ENCODE measurements at places on chromosomes 4 and X.

DNA sequence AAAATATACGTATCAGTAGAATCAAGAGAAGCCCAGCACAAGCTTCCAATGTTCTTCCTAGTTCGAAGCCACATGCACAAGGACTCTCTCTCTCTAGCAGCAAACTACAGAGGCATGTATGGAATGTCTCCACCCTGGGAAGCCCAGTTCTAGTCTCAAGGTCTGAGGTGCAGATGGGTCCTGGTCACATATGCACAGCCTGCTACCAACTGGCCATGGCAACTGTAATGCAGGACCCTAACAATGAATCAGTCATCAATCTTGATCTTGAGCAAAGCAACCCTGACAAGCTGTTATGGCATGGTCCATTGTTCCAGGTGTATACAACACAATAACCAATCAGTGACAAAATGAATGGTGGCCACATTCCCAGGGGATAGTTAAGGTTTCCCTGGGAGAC is 55.8 kb downstream of the MBNL3 start:
- no peak for DNase-seq

DNA sequence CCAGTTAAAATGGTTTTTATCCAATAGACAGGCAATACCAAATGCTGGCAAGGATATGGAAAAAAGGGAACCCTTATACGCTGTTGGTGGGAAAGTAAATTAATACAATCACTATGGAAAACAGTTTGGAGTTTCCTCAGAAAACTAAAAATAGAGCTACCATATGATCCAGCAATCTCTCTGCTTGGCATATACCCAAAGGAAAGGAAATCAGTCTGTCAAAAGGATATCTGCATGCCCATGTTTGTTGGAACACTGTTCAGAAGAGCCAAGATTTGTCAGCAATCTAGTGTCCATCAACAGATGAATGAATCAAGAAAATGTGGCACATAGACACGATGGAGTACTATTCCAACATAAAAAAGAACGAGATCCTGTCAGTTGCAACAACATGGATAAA is 91.0 kb upstream of the SH3RF1 start:
- no peak for DNase-seq

- DNase-seq: no peak
Observed at GRCh38 chr4:18914182-18914581, 892.6 kb upstream of the LCORL start.

DNA sequence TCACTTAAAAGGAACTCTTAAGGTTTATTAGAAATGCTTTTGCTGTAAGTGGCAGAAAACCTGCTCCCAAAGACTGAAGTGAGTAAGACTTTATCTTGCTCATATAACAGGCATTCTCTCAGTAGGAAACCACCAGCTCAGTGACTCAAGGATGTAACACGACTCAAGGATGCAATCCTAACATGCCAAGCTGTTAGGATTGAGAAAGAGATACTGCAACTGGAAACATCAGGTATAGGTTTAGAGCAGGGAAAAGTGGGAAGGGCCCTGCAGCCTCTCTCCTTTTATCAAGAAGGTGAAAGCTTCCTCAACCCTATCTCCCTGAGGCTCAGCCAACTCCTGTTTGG is 11.9 kb upstream of the SLC9A7 start:
- DNase-seq: no peak

- no peak for DNase-seq
Observed at GRCh38 chr4:56183344-56183959, 203.8 kb downstream of the AASDH start.

- DNase-seq: peak; percentile 10
Observed at GRCh38 chrX:118528071-118528737, 32.6 kb downstream of the DOCK11 start.

DNA sequence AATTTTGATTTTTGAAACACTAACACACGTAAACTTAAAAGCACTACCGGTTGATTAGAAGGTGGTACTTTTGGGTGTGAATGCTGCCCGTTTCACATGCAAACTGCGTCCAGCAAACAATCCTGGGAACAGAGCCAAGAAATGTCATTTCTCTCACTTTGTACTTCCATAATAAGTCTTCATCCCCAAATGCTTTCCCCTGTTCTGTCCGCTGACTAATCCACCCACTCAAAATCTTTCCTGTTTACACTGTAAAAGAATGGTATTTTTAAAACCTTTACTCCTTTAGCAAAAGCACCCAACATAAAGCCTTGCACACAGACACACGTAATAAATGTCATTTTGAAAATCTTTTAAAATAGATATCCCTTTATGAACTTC is 39.1 kb upstream of the PDLIM5 start:
- no peak for DNase-seq

GRCh38 chr4:186946682-186947294 is 223.1 kb upstream of the FAT1 start:
- DNase-seq: no peak

DNA sequence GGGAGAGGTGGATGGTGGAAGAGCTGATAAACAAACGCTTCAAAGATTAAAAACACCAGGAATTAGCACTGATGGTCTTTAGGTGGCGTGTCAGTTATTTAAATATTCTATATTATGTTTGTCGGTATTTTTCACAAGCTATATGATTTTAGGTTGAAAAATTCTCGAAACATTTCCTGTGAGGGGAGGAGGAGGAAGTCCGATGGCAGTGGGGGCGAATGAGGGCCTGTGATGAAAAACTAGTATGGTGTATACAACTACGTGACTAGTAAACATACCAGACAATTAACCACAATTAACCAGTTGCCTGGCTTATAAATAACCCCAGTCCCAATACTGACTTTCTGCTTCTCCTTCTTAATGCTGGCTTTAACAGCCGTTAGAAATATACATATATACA is 595 bp upstream of the NAP1L2 start:
- no peak for DNase-seq

DNA sequence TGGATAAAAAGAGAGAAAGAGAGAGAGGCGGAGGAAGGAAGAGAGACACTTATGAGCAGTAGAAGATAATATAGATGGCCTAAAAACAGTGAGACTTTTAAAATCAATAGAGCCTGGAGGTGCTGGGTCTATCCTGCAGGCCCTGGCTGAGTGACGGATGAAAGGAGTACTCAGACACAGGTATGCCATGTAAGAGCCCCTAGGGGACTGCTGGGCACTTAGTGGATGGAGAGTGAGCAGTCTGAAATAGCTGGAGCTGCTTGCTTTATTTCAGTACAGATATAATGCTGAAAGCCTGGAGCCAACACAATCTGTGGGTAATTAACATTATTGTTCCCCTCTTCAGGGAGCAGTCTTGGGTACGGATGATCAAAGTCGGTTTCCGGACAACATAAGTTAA is 578.6 kb downstream of the SPOCK3 start:
- DNase-seq: no peak

DNA sequence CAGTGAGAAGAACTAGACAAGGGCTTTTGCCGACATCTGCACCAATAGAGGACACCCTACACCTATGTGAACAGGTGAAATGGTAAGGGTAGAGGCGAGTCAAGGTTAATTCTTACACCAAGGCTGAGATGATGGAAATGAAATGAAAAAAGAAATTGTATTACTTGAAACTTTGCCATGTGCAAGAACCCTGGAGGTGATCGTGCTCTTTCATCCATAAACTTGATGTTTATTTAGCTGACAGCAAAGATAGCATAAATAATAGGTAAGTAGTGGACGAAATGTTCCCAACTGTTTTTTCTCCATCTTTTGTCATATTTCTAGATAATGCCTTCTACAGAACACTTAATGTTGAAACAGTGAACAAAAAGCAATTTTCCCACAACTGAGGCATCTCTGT is 162.5 kb downstream of the BANK1 start:
- no peak for DNase-seq

- DNase-seq: no peak
Observed at GRCh38 chr4:173345648-173346047, 11.5 kb upstream of the HMGB2 start.

DNA sequence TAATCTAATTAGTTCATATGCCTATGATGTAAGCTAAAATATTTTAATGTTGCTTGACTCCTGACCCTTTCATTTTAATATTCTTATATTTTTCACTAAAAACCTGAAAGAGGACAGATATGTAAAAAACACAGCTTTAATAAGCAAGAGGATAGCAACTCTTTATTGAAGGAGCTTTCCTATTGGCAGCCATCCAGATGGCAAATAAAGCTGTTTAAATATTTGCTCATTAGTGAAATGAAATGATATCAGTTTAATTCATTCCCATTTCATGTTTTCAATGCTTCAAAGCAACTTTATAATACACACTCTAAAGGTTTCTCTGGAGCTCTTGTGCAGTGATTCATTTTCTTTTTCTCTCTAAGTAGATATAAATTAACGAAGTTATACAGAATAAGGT is 473.4 kb downstream of the PCDH7 start:
- DNase-seq: no peak

DNA sequence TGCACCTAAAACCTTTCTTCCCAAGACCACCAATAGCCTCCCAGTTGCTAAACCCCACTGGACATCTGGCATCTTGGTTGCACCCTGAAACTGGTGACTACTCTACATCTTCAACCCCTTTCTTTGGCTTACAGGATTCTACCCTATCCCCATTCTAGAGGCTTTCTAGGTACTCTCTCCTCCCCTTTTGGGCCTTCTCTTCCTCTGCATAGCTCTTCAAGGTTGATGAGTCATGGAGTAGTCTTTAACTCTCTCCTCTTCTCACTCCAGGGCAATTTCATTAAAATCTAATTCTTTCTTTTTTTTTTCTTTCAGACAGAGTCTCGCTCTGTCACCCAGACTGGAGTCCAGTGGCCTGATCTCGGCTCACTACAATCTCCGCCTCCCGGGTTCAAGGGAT is 16.8 kb downstream of the APOO start:
- DNase-seq: no peak

GRCh38 chrX:24566240-24566639 is 80.9 kb downstream of the PCYT1B start:
- DNase-seq: no peak

DNA sequence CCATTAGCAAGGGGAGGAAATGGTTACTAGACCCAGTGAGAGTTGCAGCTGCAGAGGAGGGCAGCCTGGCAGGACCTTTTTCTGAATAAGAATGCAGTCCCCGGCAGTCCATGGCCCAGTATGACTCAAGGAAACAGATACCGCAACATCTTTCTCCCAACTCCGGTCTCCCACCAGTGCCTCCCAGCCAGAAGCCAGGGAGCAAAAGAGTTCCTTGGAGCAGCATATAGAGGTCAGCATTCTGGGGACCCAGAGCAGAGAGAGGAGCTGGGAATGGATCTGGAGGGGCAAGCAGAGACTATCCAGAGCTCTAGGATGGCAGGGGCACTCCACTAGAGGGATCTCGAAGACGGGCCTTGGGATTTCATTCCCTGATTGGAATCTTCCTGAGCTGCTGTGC is 339.2 kb upstream of the AADAT start:
- no peak for DNase-seq

- DNase-seq: no peak
Observed at GRCh38 chrX:134373736-134374135, 86.2 kb upstream of the HPRT1 start.

GRCh38 chr4:88878642-88879041 is 178.3 kb downstream of the FAM13A start:
- DNase-seq: no peak

DNA sequence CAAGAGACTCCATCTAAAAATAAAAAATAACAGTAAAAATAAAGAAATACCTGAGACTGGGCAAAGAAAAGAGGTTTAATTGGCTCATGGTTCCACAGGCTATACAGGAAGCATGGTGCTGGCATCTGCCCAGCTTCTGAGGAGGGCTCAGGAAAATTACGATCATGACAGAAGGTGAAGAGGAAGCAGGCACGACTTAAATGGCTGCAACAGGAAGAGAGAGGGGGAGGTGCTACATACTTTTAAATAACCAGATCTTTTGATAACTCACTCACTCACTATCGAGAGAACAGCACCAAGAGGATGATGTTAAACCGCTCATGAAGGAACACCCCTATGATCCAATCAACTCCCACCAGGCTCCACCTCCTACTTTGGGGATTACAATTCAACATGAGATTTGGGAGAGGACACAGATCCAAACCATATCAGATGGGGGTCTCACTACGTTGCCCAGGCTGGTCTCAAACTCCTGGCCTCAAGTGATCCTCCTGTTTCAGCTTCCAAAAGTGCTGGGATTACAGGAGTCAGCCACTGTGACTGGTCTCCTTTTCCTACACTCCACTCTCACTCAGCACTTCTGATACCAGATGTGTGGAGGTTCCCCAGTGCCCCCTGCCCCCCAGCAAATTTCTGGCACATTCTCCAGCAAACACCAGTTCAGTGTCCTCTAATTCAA is 11.9 kb upstream of the ZNF157 start:
- no peak for DNase-seq

- DNase-seq: no peak
Observed at GRCh38 chr4:186236126-186236525, 8.8 kb downstream of the KLKB1 start.

DNA sequence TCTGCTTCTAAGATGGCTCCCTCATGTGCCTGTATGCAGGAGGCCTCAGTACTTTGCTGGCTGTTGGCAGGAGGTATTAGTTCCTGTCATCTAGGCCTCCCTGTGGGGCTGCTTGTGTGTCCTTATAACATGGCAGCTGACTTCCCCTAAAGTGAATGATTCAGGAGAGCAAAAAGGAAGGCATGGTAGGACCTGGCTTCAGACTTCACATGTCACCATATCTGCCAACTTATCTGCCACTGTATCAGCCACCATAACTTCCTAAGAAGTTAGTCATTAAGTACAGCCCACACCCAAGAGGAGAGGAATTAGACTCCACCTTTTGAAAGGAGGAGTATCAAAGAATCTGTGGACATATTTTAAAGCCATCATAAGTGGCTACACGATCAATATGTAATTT is 122.5 kb downstream of the UCHL1 start:
- no peak for DNase-seq
